Tracheal epithelial cell (primary cell): ENCODE measurements at places on chromosomes 2 and 18. TPM values are rescaled to one million over a fixed set of nuclear protein-coding genes. Genes with fewer than 3 reads are reported as not detected.

Gene KIF1A
- 0.72 TPM in 1 of 2 replicates, not detected in the other for total RNA-seq

Gene WDR12
- total RNA-seq = 38.6 and 48.8 TPM in 2 replicates

Gene COL6A3
- 0.21 and 0.72 TPM in 2 replicates for total RNA-seq

Gene UGT1A9
- total RNA-seq = 21.4 TPM in 1 of 2 replicates, not detected in the other

Gene SLC38A11
- not detected in 2 replicates for total RNA-seq

Gene POTEC
- total RNA-seq = not detected in 2 replicates

Gene C18orf54
- 1.2 and 1.7 TPM in 2 replicates for total RNA-seq

Gene SIX3
- not detected in 2 replicates for total RNA-seq

Gene DSC1
- total RNA-seq = under 0.01 TPM in 1 of 2 replicates, not detected in the other

Gene TBR1
- not detected in 2 replicates for total RNA-seq

Gene NPAS2
- 10.1 and 31.8 TPM in 2 replicates for total RNA-seq

Gene CYTIP
- total RNA-seq = not detected in 2 replicates

Gene REG3A
- not detected in 2 replicates for total RNA-seq

Gene C18orf63
- total RNA-seq = not detected in 2 replicates

Gene AMER3
- not detected in 2 replicates for total RNA-seq

Gene RGPD8
- 5.5 and 8.0 TPM in 2 replicates for total RNA-seq

Gene DPP4
- 1.3 and 75.9 TPM in 2 replicates for total RNA-seq

Gene FBXO36
- total RNA-seq = 2.7 and 5.5 TPM in 2 replicates

Gene ECEL1
- total RNA-seq = not detected in 2 replicates

Gene EMX1
- total RNA-seq = under 0.01 TPM in 1 of 2 replicates, not detected in the other

Gene PCARE
- total RNA-seq = not detected in 2 replicates

Gene AFF3
- under 0.01 TPM in 1 of 2 replicates, not detected in the other for total RNA-seq

Gene WDR7
- 10.8 and 11.9 TPM in 2 replicates for total RNA-seq

Gene RNPEPL1
- total RNA-seq = 27.0 and 28.1 TPM in 2 replicates

Gene LRRTM4
- not detected in 2 replicates for total RNA-seq

Gene NABP1
- 23.0 and 37.8 TPM in 2 replicates for total RNA-seq

Gene BMP10
- total RNA-seq = not detected in 2 replicates

Gene STARD6
- total RNA-seq = 0.43 TPM in 1 of 2 replicates, not detected in the other

Gene CAVIN2
- total RNA-seq = 1.7 and 6.8 TPM in 2 replicates

Gene TTN
- total RNA-seq = under 0.01 TPM in 1 of 2 replicates, not detected in the other

Gene ZBTB7C
- under 0.01 and 0.72 TPM in 2 replicates for total RNA-seq

Gene NCKAP5
- total RNA-seq = 0.43 and 0.96 TPM in 2 replicates

Gene STPG4
- total RNA-seq = 0.24 TPM in 1 of 2 replicates, not detected in the other

Gene CFC1
- total RNA-seq = not detected in 2 replicates

Gene RTP5
- total RNA-seq = not detected in 2 replicates
